ENCODE measurements at places on chromosomes 5 and 9.

GRCh38 chr5:98902733-98903132 lies 26.1 kb downstream of the CHD1 start:
- no peak for DNase-seq

DNA sequence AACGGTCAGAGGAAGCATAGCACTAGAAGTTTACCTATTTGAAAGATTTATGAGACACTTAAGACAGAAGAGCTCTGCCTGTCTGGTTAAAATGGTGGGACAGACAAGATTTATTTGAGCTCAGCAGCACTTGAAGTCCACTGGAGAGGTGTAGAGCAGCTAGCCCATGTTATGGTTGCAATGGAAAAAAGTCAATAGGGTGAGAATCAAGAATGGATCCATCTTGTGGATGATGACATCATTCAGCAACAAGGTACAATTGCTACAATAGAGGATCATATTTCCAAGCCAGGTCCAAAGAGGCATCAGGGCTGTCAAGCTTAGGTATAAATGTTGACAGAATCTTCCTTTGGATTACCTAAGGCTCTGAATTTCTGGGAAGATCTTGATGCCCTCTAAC lies 21.1 kb upstream of the ZNF131 start:
- DNase-seq: no peak

DNA sequence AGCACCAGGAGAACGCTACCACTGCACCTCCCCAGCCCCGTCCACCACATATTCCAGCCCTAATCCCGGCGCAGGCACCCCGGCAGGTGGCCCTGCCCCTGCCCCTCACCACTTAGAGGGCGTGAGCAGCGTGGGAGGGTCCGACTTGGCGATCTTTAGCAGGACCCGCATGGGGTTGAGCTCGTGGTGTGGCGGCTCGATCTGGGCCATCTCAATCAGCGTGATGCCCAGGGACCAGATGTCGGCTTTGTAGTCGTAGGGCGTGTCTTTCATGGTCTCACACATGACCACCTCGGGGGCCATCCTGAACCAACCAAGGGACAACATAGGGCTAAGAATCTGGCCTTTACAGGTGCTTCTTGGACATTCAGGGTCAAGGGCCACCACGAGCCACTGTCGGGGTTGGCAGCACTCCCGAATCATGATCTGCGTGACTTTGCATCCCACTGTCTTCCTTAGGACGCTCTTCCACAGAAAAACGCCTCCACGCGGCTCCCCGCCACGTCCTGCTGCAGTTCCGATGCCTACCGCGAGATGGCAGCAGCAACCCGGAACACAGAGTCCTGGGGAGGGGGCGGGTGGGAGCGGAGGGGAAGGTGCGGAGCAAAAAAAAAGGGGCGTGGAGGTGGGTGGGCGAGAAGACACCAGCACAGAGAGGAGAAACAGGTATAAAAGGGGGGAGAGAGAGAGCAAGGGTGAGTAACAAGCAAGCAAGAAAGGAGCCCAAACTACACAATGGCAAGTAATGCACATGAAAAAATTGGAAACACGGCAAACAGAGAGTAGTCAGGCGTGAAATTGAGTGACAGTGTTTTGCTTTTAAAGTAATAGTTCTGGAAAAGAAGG lies 81.3 kb downstream of the STK10 start:
- peak; percentile 43 for DNase-seq

GRCh38 chr9:114592356-114592755 lies 4.8 kb downstream of the ATP6V1G1 start:
- peak; percentile 75 for DNase-seq

- DNase-seq: no peak
Observed at GRCh38 chr5:53820802-53821171, 260.3 kb downstream of the NDUFS4 start.

DNA sequence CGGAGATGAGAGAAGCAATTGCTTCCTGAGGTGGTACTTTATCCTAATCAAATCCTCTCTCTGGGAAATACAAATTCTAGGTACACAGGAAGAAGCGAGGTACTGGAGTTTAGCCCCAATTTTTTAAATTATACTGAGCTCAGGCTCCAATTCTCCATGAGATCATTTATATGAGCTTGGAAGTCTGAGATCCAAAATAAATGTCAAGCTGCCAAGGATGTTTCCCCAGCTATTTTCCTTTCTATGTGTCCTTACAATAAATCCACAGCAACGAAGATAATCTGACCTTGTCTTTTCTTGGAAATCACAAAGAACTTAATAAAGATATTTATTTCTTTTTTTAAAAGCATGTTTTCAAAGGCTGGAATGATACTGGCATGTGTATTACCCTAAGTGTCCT lies 597.3 kb downstream of the GABRG2 start:
- DNase-seq: no peak

DNA sequence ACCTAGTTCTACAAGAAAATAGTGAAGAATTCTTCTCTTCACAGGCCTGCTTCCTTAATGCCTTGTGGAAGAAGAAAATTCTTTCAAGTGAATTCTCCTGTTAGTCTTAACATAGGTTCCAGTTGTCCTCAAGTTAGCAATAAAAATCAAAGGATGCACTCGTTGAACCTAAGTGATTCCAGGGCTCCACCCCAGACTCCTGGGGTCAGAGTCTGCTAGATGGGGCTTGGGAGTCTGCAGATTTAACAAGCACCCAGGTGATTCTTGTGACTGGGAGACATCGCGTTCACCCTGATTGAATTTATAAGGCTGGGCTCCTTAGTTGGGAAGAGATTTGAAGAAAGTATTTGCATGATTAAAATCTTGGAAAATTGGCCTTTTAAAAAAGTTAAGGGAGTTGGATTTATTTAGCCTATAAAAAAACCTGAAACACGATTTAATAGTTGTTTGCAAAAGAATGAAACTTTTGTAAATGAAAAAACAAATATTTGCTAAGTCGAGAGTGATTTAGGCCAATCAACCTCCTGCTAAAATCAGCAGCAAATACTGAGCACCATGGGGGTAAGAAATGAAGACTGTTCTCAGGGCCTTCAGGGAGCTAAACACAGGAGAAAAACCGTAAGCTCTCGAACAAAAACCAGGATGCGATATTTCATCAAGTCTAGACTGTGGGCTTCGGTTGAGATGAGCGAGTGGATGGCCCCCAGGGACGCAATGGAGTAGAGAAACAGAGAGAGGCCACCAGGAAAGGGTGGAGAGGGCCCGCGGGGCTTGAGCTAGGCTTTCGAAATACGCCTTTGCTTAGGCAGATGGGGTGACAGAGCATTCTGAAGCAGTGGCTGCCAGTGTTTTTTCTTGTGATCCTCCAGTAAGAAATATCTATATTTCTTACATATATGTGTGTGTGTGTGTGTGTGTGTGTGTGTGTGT lies 86.9 kb upstream of the TTC23L start:
- DNase-seq: no peak

- DNase-seq: no peak
Observed at GRCh38 chr5:15321776-15322175, 178.2 kb upstream of the FBXL7 start.

DNA sequence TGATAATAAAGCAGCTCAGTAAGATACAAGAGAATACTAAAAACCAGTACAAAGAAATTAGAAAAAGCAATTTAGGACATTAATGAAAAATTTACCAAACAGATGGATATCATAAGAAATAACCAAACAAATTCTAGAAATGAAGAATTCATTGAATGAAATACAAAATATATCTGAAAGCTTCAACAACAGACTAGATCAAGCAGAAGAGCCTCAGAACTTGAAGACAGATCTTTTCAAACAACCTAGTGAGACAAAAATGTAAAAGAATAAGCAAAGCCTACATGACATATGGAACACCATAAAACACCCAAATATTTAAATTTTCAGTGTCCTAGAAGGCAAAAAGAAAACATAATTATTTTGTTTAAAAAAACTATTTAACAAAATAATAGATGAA lies 66.9 kb downstream of the SKIC3 start:
- DNase-seq: no peak

Data from CD4-positive, alpha-beta T cell treated with Interleukin-4 for 4 hours (primary cell).